Left lung (tissue), 14 donors: ENCODE measurements at places on chromosomes 6 and 20.

DNA sequence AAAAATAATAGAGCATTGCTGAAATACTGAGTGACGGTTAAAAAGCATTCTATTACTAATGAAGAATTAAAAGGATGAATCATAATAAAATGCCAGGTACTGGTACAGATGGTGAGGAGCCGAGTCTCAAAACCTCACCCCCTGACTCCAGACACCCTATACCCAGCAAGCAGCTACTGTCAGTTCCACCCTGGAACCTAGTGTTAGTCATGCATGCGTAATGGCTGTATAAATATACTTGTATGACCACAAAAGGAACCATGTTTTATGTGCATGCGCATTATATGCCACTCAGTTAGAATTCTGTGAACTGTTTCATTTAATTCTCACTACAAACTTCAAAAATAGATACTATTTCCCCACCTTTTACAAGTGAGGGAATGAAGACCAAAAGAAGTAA, 568.7 kb upstream of the RNF217 start:
- no peak for DNase-seq

GRCh38 chr20:60172346-60172984, 214.2 kb downstream of the CDH26 start:
- peak; percentile 4 for DNase-seq

DNA sequence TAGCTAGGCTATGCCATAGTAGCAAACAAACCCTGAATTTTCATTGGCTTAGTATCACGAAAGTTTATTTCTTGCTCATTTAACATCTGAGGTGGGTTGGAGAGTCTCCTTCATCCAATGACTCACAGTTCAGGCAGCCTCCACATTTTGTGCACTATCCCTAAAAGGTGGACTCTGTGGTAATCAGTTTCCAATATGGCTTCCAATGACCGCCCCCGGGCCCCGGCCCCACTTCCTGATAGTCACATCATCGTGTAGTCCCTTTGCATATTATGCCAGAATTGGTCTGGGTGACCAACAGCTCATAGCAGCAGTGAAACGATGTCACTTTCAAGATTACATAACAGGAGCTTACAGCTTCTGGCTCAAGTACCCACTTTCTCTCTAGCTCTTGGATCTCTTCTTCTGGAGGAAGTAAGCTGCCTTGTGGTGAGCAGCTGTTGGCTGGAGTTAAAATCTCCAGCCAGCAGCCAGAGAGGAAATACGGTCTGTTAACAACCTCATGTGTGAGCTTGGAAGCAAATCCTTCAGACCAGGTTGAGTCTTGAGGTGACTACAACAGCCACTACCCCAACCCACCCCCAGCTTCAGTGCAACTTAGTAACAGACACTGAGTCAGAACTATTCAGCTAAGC, 7.8 kb downstream of the HCRTR2 start:
- no peak for DNase-seq

DNA sequence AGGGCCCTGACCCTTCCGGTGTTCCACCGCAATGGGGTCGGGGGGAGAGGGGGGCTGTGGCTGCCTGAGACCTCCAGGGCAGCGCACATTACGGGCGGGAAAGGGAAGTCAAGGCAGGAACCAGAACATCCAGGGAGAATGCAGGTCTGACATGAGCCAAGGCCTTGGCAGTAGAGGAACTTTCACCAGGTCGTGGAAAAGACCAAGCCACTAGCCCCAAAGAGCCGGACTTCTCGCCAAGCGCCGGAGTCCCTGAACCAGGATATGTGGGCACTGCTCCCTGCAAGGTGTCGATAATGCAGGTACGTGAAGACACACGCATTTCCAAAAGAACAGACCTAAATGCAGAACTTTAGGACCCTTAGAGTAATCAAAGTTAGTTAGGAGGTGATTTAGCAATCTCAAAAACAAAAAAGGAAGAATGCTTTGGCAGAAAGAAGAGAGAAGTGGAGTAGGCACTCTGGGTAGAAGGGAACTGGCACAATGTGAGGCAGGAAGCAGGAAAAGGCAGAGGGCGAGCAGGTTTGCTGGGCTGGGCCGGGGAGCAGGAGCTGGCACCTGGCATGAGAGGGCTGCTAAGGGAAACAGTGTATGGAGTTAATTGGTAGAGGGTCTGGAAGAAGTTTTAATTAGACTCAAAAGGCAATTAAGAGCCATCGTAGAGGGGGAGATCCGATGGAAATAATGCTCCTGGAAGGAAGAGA, 14.3 kb downstream of the POU3F2 start:
- no peak for DNase-seq

DNA sequence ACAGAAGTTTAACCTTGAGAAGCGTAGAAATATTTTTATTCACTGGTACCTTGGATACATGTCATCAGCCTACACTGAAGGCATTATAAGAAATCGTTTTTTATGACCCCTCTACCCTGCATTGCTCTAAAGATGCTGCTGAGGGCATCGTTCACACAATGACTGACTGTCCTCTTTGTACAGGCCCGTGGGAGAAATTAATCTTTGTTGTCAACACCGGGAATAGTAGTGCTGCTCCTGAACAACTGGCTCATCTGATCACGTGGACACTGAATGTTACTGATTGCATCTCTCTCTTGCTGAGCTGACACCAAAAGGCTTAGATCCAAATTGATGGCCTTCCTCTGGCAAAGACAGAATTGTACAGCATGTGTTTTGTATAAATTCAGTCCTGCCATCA, 157.1 kb upstream of the SMLR1 start:
- DNase-seq: no peak

DNA sequence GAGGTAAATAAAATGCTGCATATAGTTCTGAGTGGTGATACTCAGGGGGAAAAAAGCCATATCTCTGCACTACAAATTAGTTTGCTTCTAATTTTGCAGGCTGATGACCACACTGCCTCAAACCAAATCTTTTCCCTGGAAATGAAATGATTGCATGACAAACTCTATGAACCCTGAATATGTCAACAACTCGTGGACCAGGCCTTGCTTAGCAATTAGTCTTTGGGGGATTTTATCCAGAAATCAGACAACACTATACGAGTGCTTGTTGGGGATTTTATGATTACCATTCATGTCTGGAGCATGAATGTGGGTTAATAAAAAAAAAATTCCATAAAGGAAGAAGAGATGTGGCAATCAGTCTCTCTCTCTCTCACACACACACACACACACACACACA, 42.0 kb downstream of the SOBP start:
- DNase-seq: no peak

GRCh38 chr6:132750455-132751248, 7.1 kb downstream of the VNN2 start:
- no peak for DNase-seq

DNA sequence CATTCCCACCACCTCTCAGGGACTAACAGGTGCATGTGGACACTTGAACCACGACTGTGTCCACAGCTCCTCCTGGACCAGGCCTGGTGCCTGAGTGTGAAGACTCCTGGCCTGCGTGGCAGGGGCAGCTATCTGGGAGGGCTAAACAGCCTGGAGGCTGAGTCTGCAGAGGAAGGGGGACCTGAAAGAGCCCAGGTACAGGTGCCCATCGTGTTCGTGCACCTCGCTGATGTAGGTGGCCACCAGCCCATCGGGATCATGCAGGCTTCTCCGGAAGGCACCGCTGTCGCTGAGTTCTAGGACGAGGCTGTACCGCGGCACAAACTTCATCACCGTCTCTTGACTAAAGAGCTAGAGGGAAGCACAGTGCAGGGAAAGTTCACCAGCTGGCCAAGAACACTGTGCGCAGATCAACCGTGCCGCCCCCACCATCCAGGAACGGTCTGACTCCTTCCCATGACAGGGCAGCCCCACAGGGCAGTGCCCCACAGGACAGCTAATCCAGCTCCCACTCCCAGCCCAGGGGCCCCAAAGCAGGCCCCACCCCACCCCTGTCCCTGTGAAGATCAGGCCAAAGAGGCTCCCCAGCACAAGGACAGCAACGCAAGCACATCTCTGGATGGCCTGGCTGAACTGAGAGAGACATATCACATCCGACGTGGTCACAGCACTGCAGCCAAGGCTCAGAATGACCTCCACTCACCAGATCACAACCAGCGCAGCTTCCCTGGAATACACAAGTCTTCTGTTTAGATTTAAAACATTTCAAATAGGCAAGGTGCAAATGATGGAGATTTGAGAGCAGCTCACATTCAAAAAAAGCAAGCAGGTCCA, 14.8 kb downstream of the CST7 start:
- no peak for DNase-seq

DNA sequence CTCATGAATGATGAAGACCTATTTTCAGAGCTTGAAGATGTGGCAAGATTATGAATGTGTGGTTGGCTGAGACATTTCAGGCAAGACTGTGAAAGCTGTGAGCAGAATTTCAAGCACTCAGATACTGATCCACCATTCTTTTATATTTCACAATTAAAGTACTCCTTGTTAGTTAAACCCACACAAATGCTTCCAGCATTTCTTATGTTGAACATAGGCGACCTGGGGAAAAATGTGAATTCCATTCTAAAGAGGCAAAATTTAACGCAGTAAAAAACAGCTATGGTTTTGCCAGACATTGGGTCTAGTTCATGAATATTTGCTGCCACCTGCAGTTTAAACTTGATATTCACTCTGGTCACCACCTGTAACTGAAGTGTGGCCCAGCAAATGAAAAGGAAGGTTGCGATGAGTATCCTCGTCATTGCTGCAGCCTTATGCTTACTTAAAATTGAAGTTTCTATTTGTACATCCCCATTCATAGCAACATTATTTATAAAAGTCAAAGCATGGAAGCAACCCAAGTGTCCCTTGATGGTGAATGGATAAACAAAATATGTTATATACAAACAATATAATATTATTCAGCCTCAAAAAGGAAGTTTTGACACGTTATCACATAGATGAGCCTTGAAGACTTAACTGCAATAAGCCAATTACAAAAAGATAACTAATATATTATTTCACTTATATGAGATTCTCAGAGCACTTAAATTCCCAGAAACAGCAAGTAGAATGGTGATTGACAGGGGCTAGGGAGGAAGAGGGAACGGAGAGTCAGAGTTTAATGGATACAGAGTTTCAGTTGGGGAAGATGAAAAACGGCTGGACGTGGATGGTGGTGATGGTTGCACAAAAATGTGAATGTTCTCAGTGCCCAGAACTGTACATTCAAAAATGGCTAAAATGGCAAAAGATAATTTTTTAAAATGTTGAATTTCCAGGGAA, 32.4 kb upstream of the FAM184A start:
- DNase-seq: peak; percentile 73

DNA sequence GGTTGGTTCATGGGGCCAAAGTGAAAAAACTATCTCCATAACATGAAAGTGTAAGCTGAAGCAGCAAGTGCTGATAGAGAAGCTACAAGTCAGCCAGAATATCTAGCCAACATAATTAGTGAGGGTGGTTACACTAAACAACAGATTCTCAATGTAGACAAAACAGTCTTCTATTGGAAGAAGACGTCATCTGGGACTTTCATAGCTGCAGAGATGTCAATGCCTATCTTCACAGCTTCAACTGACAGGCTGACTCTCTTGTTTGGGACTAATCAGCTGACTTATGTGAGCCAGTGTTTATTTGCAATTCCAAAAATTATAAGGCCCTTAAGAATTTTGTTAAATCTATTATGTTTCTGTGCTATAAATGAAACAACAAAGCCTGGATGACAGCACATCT, 63.2 kb downstream of the GMDS start:
- no peak for DNase-seq

- no peak for DNase-seq
Observed at GRCh38 chr6:156098839-156099238, 643.2 kb upstream of the NOX3 start.

DNA sequence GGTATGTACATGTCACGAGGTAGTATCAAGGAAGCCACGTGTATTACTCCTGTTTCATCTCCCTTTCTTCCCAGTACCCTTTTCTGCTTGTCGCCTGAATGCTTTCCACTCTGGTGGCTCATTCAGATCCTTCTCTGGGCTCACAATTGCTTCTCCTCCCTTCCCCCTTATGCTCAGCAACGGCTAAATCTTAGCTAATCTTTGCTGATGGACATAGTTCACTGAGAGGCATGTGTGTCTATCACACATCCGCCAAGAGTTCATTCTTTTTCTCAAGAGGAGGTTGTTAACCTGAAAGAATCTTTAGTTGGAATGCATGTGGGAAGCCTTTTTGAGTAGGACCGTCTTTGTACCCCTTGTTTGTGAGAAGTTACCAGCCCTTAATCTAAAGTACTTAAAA, 25.8 kb upstream of the MROH8 start:
- DNase-seq: no peak

DNA sequence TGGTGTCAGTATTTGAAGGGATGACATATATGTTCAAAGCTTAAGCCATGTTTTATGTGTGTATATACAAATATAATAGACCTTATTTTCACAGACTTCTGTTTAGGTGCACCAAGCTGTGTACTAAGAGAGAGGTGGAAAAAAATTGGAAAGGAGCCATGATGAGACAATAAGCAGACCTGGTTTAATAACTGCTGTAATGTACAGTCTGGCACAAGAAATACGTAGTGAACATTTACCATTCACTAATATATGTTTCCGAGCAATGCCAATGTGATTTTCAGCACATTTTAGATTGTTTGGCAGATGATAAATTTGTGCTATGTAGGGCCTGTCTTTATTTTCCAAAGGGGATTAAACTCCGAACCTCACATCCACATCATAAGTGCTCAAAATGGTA, 116.3 kb downstream of the KHDC1L start:
- no peak for DNase-seq

DNA sequence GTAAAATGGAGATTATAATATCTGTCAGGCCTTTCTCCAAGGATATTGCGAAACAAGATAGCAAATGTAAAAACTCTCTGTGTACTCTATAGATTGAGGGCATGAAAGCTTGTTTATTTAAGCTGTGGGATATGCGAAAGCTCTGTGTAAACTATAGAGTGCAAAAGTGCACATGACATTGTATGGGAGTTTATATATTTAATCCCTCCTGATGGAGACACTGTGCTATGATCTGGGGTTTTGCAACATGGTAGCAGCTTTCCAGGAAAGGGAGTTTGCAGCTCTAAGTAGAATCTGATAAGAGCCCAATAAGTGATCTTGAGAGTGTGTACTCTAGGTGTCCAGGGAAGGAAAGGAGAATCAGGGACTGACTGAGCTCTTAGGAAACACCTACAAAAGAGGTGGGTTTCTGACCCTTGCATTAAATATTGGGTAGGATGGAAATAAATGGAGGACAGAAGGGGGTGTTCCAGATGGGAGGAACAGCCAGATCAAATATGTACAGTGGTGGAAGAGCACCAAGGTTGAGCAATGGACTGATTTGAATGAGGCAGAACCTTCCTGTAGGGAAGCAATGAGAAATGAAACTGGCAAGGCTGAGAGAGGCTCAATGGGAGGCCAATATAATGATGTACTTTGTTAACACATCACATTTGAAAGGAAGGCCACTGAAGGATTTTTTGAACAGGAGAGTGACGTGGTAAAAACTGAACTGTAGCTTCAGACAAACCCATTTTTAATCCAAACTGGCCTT, 450.1 kb downstream of the GJA1 start:
- DNase-seq: no peak

DNA sequence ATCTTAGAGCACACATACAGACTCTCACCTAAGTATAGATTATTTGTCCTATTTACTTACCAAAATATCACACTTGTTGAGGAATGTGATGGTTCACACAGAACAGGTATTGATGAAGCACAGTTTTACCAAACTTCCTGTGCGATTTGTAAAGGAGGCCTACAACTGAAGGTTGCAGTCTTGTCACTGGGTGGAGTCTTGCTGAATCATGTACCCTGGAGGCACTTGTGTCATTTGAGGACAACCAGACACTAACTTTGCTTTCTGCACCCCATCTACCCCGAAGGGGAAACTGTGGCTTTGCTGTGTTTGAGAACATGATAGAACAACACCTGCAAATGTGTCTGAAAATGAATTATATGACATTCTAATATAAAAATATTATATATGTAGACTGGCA, 32.4 kb upstream of the HINT3 start:
- DNase-seq: no peak

GRCh38 chr6:166162599-166163342, 4.9 kb downstream of the TBXT start:
- no peak for DNase-seq
